DMS 273 treated with DMSO at 0.1 percent for 48 hours (cell line): ENCODE measurements at places on chromosomes 16 and 17.

GRCh38 chr16:81403601-81404391 lies 40.8 kb upstream of the CMIP start:
- no peak for DNase-seq

- no peak for DNase-seq
Observed at GRCh38 chr17:72429066-72429638, 308.3 kb downstream of the SOX9 start.

GRCh38 chr16:22217890-22218730 lies 12.0 kb downstream of the EEF2K start:
- no peak for DNase-seq

DNA sequence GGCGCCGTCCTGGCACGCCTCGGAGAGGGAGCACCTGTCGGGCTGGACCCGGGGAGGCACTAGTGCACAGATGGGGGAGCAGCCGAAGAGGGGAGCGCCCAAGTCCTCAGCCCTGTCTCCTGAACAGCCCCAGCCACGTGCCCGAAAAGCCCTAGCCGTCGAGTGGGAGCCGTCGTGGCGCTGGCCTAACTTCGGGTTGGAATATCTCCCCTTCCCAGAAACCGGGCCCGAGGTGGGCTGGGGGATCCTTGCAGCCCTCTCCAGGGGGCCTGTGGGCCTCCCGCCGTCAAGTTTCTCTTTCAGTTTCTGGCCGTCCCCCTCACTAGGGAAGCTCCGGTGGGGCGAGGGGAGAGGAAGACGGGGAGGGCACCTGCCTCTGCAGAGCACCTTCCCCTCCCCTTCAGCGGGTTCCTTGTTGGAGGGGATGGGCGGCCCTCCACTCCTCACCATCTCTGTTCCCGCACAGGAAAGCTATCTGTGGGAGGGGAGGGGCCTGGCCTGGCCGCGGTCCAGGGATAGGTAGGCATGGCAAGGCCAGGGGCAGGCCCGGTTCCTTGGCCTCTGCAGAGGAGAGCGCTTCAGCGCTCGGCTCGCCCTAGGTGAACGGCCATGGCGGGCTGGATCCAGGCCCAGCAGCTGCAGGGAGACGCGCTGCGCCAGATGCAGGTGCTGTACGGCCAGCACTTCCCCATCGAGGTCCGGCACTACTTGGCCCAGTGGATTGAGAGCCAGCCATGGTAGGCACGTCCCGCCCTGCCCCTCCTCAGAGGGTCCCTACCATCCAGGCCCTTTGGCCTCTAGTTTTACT lies 709 bp downstream of the STAT5A start:
- no peak for DNase-seq

DNA sequence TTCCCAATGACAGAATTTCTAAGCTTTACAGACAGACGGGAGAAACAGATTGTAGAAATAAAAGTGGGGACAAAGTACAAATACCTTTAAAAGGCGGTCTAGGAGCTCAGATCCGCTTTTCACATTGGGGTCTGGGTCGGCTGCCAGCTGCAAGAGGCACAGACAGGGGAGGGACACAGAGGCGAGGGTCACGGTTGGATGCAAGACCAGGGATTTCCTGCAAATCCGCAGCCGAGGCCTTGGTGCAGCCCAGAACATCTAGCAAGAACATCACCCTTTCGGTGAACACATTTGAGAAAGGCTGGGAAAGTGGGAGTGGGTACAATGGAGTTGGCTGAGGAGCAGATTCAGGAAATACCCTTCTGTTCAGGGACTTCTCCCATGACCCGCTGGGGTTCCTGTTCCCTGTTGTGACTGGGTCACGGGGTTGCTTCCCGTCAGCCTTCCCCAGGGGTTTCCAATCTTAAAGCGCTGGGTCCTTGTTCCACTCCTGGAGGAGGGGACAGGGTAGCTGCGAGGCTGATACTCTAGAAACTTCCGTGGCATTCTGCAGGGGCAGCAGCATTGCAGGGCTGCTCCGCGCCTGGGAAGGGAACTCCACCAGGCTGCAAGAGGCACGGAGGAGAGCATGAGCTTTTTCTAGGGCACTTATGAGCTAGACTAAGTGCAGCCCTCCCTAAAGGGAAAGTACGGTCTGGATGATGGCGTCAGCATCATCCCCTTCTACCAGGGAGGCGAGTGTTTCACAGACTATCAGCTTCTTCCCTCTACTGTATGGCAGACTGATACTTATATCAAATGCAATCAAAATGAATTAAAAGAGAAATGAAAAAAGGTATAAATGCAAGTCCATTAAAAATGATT lies 16.0 kb downstream of the VAC14 start:
- no peak for DNase-seq

- no peak for DNase-seq
Observed at GRCh38 chr17:74096456-74096855, 107.0 kb upstream of the RPL38 start.
